ENCODE measurements at places on chromosomes 6 and 20.

- DNase-seq: peak; percentile 36
These were observed 35.3 kb downstream of the DUSP22 start for GRCh38 chr6:327538-328116.

DNA sequence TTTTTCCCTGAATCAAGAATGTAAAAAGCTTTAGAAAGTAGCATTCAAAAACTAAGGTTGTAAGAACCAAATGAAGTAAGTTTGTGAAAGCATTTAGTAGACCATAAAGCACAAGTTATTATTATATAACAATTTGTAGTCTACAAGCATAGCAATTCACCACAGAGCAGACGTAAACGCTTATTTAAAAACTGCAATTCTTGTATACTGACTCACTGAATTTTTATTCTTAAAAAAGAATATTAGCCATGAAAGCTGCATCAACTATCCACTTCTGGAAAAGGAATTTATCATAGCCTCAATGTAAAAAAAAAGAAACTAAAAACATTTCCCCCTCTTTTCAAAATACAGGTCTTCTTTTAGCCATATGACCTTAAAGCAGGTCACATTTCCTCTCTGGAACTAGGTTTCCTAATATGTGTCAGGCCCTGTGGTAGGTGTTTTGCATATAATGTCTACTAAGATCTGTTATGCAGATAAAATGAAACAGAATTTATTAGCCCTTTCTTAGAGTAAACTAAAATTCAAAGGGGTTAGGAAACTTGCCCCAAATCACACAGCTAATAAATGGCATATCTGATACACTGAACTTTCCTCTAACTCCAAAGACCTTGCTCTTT lies 2.1 kb downstream of the MAP3K7 start:
- DNase-seq: peak; percentile 26

- no peak for DNase-seq
These were observed 77.8 kb downstream of the BMP7 start for GRCh38 chr20:57188576-57189079.

DNA sequence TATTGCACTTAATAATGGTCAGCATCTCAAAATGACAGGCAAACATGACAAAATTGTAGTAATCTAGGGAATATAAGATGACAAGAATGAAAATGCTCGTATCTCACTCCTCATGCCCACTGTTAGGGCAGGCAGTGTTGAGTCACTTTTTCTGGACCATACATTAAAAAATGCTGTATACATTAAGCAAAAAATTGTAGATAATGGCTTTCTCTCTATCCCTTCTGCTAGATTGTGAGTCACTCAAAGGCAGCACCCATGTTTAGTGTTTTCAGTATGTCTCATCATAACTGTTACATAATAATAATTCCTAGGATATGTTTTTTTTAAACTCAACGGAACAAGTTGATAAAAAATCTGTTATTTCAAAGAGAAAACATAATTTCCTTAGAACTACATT lies 199.3 kb downstream of the TENT5A start:
- DNase-seq: peak; percentile 63

DNA sequence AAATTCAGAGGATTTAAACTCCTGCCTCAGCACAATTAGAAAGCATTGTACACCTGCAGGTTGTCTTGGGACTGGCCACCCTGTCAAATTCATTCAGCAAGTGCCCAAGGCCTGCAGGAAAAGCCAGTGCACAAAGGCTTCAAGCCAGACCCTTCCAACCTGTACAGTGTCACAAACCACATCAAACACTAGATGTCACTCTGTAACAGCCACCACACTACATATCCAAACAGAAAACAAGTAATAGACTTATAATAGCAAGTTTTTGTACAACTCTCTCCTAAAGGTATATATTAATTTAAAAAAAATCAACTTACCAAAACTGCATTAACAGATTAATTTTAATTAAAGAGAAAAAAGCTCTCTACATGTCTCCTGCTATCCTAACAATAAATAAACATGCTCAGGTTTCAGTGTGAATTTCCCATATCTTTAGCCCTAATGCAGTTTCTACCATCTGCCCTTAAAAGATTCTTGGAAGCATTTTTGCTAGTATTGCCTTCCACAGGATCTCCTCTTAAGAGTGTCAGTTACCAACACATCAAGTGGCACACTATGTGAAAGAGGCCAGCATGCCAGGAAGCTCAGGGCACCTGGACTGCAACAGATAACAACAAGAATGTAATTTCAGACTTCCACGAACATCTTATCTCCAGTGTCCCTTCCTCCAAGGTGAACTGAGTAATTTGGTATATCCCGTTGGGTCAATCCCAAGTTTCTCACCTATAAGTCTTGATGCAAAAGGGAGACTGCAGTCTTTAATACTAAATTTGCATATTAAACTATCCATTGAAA lies 47.5 kb downstream of the RALGAPA2 start:
- peak; percentile 8 for DNase-seq

- DNase-seq: no peak
These were observed 401.8 kb downstream of the SAMD5 start for GRCh38 chr6:147910281-147910680.

DNA sequence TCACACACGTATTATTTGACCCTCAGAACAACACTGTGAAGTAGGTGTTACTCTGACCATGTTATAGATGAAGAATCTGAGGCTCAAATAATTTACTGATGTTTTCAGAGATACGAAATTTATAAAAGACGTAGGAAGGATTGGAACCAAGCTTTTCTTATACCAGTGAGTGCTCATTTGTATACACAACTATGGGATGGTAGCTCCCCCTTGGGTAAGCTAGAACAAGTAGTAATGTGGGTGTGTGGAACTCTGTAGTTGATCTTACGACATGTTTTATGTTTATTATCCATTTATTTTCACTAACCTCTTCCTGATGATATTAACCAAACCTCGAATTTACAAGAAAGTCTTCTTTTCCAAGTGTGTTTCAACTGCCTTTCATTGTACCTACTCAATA lies 248.5 kb downstream of the NKAIN2 start:
- DNase-seq: no peak

- no peak for DNase-seq
These were observed 6.5 kb downstream of the BMP5 start for GRCh38 chr6:55868771-55869479.

- DNase-seq: no peak
These were observed 24.1 kb upstream of the GCLC start for GRCh38 chr6:53568776-53569616.

- no peak for DNase-seq
These were observed 43.4 kb downstream of the FAM50B start for GRCh38 chr6:3892603-3893002.

GRCh38 chr6:31114970-31115849 lies 610 bp downstream of the PSORS1C1 start:
- peak; percentile 74 for DNase-seq

DNA sequence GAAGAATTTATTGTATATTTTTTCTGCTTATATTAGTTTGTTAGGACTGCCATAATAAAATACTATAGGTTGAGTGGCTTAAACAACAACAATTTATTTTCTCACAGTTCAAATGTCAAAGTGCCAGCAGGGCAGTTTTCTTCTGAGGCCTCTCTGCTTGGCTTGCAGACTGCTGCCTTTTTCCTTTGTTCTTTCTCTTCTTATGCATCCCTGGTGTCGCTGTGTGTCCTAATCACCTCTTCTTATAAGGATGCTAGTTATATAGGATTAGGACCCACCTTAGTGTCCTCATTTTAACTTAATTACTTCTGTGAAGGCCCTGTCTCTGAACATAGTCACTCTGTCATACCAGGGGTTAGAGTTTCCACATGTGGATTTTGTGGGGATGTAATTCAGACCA lies 354.4 kb downstream of the NKAIN2 start:
- no peak for DNase-seq

DNA sequence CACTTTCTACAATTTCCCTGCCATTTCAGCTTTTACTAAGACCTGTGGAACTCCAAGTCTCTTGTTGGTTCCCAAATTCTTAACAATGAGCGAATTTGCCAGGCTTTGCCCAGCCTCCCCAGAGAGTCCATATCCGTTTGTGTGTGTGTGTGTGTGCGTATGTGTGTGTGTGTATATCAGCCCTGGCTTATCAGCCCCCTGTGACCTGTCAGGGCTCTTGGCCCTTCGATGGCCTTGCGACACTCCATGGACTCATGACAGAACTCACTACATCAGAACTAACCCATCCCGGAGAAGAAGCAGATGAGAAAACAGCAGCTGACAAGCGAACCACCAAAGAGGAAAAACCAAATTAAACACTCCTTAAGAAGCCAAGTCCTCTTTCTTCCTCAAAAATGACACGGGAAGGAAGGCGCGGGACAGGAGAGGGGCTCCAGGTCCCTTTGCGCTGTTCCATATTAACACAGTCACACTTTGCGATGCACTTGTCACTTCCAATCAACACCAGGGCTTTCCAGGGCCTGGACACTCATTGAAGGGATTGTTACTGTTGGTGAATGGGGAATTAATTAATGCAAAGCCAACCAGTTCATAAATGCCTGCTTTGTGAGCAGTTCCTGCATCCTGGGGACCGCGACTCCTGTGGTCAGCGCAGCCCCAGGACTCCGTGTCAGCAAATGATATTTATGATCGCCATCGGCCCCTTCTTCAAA lies 524.0 kb downstream of the CD83 start:
- DNase-seq: no peak

DNA sequence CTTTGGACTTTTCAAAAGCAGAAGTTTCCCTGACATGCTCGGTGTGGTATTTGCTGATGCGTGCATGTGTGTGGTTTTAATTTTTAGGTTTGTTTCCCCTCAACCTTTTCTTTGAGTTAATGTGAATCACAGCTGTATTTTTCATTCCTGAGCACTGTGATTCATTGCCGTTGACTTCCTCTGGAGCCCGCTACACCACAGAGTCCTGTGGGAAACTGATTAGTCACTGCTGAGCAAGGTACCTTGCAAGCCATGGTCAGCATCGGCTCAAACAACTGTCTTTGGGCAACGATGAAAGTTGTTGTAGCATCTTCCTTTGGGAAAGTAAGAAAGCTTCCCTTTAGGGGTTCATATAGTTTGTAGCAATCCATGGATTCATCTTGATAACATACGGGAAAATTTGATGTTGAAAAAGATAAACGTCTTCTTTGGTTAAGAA lies 57.5 kb downstream of the RIN2 start:
- peak; percentile 98 for DNase-seq

- DNase-seq: no peak
These were observed 2.4 kb downstream of the MYO6 start for GRCh38 chr6:75751443-75751842.

DNA sequence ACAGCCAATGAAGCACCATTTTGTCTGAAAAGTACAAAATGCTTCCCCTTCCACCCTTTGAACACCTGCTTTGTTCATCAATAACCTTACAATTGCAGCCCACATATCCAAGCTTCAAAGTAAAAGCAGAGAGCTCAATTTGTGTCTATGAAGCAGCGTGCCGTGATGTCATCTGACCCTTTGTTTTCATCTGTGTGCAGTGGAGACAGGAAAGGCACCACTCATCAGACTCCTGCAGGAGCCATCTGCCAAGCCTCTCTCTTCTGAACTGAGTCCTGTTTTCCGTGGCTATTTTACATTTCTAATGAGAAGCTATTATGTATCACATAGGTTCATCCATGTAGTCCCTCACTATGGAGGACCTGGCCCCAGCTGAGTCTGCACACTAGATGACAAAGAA lies 7.5 kb upstream of the LY86 start:
- DNase-seq: no peak

- DNase-seq: no peak
These were observed 97.8 kb downstream of the WDR27 start for GRCh38 chr6:169604076-169604475.

DNA sequence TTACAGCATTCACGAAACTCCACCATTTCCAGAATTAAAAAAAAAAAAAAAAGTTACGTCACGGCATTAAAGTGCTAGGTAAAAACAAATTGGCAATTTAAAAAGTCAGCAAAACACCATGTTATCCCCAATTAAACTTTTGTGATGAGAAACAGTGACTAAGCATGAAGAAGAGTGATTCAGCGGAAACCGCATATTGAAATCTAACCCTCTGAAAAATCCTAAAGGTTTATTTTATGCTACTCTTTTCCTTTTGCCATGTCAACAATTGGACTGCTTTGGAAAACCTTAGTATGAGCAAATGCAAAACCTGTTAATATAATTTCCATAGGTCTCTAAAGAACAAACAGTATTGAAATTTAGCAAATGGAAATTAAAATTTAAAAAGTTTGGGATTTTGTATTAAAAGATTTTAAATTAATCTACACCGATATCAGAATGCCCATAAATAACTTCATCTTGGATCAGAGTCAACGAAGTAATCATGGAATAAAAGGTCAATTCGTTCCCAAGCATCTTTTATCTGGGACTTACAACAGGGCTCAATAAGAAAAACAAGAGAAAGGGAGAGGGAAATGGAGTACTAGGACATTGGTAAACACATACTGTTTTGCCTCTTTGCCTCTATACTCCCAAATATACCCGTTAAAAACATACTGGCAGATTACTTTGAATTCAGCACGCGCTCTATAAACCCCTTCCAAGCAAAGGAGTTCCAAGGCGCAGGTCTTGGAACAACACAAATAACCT lies 1.1 kb downstream of the FBXO30 start:
- peak; percentile 68 for DNase-seq

All from fibroblast of skin of scalp (primary cell).